Activated CD8-positive, alpha-beta memory T cell treated with anti-CD3 and anti-CD28 coated beads for 1 hour (primary cell): ENCODE measurements at places on chromosomes 4 and X.
A peak's percentile ranks its signal among the peaks of the same experiment; 100 is the strongest.

DNA sequence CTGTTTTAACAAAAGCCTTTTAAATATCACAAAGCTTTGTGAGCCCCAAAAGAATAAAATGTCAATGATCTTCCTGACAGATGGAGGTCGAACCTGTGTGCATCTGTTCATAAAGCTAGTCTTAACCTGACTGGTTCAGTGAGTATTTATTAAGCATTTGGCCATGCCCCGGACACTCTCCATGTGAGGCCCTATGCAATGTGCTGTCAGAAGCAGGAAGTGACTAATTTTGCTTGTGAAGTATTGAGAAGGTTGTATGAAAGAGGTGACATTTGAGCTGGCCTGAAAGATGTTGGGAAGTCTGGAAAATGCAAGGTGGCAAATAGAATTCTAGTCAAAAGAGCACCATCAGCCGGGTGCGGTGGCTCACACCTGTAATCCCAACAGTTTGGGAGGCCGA is 171.4 kb downstream of the MSL3 start:
- DNase-seq, result no peak

DNA sequence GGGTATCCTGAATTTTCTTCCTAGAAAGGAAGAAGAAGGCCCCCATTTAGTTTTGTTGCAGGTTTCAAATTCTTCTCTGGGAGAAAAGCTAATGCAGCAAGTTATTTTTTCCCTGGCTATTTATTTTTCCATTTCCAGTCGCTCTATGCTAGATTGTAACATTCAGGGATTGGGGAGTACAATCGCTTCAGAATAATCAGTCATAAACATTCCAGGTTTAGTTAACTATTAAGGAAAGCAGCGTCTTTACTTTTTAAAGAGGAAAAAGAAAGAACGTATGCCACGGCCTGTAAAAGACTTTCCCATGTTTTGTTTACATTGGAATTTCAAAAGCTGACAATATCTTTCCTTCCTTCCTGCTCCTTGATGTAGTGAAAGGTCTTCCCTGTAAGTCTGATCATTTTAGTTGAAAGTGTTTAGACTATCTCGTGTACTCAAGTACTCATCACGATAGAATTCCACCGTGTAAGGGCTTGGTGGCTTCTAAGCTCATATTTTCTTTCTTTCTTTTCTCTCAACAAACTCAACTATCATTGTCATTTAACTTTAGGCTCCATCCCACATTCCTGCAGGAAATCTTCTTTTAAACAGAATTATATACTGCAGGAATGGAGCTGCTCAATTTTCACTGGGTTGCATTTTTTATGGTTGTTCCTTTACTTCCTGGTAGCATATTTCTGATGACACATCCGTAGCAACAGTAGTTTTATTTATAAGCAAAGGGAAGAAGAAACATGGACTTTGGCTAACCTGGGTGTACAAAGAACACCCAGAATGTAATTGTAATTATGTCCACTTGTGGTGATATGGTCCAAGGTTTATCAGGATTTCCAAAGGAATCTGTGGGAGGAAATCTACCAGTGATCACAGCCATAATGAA is 213.1 kb upstream of the FAT1 start:
- DNase-seq, result no peak

DNA sequence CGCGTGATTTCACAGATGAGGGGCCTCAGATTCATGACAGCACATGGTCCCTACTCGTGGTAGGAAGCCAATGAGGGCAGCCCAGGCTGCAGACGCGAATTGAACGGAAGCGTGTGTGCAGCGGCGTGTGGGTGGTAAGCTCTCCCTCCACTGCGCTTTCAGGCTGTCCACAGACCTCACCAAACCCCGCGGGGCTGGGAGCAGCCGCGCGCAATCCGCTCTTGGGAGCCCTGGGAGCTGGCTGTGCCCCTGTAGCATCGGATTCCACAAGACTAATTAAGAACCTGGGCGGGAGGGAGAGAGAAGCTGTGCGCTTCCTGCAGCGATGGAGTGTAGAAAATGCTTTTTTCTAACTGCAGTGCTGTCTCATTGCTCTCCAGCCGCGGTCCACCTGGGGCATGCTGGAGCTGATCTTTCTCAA is 134.9 kb downstream of the STOX2 start:
- no peak for DNase-seq

DNA sequence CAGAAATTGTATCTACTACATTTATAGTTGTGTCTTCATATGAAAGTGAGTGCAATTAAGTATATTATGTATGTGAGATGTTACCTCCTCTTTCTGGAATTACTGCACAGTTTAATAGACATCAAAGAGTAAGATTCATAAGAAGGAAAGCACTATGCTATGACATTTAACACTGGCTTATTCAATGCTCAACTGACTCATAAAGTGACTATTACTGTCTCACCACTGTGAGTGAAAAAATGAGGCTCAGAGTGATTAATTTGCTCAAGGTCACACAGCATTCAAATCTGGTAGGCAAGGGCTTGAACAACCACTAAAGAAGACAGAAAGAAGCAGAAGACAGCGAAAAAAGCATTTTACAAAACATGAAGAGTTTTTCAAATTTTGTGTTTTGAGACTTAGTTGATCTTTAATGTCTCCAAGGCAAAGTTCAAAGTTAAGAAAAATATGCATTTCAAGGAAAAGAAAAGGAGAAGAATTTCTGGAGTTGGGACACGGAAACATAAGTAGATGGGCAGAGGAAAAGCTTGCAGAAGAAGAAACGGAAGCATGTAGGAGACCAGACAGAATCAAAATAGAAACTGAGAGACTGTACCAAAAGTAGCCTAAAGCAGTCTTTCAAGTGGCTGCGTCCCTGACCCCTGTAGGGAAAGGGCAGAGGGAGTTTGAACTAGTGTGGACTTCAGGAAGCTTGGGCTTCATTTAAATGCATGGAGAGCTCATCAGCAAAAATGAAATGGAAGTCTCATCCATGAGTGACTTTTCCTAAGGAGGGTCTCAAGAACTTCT is 66.3 kb downstream of the KCNIP4 start:
- no peak for DNase-seq

GRCh38 chr4:165502916-165503907 is 124.4 kb downstream of the CPE start:
- DNase-seq, result no peak

- no peak for DNase-seq
Measured at GRCh38 chr4:42643685-42644084, 13.2 kb downstream of the ATP8A1 start.

GRCh38 chrX:47198026-47198686 is 4.5 kb downstream of the UBA1 start:
- DNase-seq, result no peak

GRCh38 chrX:119398587-119398973 is 556 bp upstream of the SLC25A43 start:
- no peak for DNase-seq

DNA sequence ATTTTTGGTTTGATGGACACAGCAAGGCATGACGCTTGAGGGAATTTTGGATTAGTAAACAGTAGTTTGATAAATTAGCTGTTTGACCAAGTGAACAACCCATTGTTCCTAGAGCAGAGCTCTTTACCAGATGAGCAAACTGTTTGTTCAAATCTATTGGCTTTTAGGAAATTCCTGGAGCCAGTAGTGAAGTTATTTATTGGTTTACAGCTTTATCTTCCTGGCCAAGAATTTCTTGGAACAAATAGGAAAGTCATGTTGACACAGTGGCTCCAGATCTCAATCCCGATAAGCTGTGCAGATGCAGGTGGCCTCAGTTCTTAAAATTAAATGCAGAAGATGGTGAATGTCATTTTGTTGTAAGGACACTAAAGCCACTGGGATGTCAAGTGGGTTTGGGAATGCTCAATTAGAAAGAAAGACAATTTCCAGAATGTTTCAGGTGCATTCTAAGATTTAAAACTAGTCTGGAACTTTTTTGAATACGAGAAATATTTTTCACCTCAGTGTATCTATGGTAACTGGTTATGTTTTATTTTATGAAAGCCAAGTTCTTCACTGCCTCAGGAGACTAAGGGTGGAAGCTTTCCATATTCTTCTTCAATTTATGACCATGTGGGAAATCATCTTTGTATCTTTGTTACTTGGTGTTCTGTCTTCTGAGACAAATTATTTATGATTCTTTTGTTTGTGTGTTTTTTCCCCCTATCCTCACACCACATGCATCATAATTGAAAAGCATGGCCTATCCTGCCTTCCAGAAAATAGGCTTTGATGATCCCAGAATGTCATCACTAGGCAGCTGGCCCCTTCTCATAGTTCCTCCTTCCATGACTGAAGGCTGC is 554.5 kb downstream of the STIM2 start:
- DNase-seq, result no peak

DNA sequence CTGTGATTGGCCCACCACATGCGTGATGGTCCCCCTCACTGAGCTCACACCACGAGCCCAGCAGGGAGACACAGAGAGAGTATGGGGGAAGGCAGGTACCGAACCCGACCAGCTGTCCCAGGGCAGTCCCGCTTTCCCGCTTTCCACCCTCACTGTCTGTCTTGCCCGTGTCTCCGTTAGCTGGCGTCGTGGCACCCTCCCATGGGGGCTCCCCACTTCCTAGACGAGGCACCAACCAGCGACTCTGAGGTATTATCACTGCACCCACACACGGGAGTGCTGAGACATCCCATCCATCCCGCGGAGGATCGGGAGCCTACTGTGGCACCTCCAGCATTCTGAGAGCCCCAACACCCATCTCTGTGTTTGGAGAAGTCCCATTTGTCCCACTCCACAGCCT is 43.0 kb upstream of the NHSL2 start:
- DNase-seq, result no peak

DNA sequence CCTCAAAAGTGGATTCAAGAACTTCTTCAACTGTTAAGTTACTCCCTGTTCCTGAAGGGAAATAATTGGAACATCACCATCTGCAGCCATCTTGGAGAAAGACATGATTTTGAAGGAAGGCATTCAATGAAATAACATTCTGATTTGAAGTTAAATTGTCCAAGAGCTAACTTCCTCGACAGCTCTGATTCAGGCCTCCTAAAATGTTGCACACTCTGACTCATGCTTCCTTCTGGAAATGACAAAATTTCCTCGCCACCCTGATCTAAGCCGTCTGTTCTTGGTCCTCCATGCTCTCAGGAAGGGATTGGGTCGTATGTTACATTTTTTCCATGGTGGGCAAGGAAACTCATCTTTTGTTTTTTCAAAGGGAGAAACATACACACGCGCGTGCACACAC is 496.9 kb upstream of the DIPK2B start:
- no peak for DNase-seq

- no peak for DNase-seq
Measured at GRCh38 chrX:51461053-51462044, 35.0 kb downstream of the NUDT11 start.

DNA sequence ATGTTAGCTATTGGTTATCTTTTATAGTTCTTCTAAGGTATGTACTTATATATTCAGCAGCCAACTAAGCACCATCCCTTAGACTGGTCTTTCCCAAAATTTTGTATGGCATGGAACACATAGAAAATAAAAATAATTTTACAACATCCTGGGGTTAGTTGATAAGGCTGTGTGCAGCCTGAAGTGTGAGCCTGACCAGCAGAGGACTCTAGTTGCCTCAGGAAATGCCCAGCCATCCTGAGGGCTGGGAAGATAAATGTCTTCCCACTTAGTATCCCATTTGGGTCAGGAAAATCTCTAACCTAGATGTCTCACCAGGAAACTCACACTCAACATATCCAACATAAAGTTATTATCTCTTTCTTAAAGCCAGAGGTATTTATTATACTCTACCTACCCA is 251.4 kb upstream of the POF1B start:
- DNase-seq, result no peak

- no peak for DNase-seq
Measured at GRCh38 chr4:100348473-100348872, 158.2 kb upstream of the DDIT4L start.

- no peak for DNase-seq
Measured at GRCh38 chr4:170497112-170497511, 407.4 kb upstream of the AADAT start.

DNA sequence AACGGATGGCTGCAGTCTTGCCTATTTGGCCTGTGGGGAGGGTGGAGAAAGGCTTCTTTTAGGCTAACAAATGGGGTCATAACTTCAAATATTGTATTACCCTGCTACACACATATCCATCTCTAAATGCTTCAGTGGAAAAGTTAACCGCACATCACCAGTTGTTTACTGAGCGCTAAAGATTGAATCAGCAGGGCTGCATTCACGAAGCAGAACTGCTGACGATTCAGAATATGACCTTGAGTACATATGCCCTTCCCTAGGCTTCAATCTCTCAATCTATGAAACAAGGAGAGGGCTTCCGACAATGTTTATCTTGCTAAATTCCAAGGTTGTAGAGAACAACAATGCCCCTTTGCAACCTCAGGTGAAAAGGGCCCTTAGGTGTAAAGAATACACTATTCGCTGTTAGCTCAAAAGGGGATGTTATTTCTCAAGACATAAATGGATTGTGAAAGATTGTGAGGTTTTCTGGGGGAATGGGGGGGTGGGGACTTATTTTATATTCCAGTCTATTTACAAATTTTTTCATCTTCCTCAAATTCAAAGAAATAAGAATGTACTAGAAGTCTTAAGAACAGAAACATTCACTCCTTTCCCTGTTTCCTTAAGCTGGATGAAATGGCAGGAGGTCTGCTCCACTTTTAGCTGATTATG is 2.6 kb upstream of the ATP6AP2 start:
- DNase-seq, result no peak

DNA sequence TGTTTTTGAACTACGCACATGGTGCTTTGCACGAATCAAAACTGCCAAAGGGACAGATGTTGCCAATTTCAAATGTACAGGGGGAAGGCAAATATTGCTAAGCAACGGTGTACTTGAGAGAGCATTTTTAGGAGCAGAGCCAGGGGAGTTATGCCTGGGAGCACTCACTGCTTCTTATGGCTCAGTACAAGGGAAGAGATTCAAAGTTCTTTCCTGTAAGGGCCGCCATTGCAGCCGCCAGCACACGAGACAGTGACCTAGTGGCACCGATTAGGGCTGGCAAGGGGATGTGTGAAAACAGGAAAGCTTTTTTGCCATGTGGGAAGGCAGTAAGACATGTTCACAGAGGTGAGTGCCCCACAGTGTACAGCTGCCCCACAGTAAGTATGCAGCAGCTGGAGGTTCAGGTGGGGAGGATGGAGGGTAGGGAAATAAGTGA is 133.8 kb downstream of the AFF1 start:
- DNase-seq, result no peak

- no peak for DNase-seq
Measured at GRCh38 chr4:104859601-104860237, 287.0 kb upstream of the TET2 start.

GRCh38 chr4:55762819-55763218 is 56.8 kb upstream of the EXOC1L start:
- no peak for DNase-seq

DNA sequence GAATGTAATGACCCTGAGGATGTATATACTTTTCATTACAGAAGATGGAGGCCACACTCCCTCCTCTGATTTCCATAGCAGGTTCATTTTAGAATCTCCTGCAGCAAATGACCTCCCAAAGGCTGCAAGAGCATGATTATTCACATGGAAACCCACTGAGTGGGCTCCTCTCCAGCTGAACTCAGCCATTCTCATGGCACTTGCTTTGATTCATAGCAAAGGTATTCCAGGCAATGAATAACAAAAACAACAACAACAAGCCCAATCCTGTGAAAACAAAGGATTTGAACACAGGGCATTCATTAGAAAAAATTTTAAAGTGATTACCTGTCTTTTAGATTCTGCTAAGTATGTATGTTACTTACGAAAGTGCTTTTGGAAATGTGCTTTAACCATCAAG is 894.0 kb upstream of the FRG1 start:
- no peak for DNase-seq

- DNase-seq, result no peak
Measured at GRCh38 chr4:53671757-53672156, 80.5 kb upstream of the LNX1 start.

GRCh38 chrX:96684339-96685209 is at the start of gene DIAPH2:
Gene DIAPH2, plus strand, starts transcription at chrX:96684842.
- peak; percentile 19 for DNase-seq
